ENCODE measurements at places on chromosomes 1 and 21.

DNA sequence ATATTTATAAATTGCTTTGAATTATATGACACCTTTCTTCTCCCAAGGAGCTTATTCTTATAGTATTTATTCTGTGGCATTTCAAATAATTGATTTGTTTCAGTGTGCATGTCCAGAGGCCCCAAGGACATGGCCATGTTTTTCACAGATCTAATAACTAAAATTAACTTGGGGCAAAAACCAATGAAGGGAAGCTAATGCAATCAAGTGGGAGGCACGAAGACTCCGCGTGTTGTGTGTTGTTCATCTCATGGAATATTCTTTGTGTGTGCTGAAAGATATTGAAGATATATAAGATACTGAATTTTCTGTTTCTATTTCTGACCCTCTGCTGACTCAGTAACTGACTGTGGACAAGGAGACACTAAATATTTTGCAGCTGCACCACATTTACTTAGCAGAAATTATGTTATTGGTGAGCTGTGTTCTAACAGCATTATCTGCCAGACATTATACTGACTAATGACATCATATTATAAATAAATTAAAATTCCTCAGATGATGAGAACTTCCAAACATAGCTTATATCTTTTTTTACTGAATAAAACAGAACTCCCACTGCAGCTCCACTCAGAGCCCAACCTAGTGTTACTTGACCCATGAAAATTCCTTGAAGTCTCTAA lies 519.3 kb upstream of the CXADR start:
- DNase-seq = no peak

- DNase-seq = no peak
Measured at GRCh38 chr1:217946511-217946910, 315.4 kb downstream of the SPATA17 start.

- no peak for DNase-seq
Measured at GRCh38 chr1:231962636-231963035, 336.0 kb downstream of the DISC1 start.

DNA sequence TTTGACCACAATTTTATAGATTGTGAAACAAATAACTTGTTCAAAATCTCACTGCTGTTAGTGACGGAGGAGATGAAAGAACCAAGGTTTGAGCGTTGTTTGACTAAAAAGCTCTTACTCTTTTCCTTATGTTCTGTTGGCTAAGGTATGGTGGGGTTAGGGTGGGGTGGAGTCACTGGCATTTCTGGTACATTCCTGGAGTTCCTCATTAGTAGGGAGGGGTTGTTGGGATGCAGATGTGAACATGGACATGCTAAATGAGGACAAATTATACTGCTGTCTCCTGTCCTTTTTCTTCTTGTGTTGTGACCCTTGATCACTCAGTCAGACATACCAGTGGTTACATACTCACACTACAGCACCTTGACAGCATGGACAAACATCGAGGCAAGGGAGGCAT lies 26.2 kb upstream of the CD1D start:
- no peak for DNase-seq

- DNase-seq = no peak
Measured at GRCh38 chr1:230610589-230610988, 31.7 kb upstream of the COG2 start.

DNA sequence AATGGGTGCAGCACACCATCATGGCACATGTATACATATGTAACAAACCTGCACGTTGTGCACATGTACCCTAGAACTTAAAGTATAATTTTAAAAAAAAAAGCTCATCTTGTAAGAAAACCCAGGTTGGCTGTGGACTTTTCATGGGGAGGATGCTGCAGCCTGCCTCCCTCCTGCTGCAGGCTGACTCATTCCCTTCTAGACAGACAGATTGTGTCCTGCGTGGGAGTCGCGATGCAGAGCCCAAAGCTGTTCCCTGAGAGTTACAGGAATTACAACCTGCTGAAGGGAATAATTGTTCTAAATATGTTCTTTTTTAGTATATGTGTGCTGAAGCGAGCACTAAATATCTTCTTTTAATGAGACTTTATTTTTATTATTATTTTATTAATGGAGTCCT lies 93.2 kb downstream of the TBX19 start:
- DNase-seq = no peak

DNA sequence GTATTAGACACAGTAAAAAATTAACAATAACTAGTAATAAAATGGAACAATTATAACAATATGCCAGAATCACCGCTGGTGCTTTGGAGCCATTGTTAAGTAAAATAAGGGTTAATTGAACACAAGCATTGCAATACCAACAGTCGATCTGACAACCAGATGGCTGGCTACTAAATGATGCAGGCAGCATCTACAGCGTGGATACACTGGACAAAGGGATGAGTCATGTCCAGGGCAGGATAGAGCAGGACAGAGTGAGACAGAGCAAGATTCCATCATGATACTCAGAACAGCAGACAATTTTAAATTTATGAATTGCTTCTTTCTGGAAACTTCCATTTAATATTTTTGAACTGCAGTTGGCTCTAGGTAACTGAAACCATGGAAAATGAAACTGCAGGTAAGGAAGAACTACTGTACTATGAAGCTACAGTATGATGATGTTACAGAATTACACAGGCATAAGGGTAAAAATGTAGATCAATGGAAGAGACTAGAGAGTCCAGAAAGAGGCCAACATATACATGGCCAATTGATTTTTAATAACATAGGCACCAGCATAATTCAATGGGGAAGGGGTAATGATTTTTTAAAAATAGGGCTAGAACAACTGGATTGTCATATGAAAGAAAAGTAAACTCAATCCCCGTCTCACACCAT lies 168.7 kb downstream of the RRAGC start:
- DNase-seq = no peak

DNA sequence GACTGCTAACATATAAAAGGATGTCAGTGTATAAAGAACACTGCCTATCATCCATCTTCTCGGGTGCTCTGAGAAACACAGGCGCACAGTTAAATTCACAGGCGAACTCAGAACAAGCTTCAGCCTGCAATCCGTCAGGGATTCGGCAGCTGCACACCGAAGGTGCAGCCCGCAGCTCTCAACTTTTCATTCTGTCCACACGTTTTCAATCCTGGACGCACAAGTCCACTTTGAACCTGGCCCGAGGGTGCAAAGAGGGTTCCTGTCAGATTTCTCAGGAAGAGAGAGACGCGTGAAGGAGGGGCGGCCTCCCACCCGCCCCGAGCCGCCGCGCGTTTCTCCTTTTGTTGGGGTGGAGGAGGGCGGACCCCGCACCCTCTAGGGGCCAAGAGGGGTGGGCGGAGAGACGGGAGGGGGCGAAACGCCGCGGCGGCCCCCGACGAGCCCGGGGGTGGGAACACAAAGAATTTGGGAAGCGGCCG lies 724 bp downstream of the DOCK7 start:
- no peak for DNase-seq

GRCh38 chr21:33682992-33683627 lies 40.8 kb downstream of the ITSN1 start:
- DNase-seq = no peak

DNA sequence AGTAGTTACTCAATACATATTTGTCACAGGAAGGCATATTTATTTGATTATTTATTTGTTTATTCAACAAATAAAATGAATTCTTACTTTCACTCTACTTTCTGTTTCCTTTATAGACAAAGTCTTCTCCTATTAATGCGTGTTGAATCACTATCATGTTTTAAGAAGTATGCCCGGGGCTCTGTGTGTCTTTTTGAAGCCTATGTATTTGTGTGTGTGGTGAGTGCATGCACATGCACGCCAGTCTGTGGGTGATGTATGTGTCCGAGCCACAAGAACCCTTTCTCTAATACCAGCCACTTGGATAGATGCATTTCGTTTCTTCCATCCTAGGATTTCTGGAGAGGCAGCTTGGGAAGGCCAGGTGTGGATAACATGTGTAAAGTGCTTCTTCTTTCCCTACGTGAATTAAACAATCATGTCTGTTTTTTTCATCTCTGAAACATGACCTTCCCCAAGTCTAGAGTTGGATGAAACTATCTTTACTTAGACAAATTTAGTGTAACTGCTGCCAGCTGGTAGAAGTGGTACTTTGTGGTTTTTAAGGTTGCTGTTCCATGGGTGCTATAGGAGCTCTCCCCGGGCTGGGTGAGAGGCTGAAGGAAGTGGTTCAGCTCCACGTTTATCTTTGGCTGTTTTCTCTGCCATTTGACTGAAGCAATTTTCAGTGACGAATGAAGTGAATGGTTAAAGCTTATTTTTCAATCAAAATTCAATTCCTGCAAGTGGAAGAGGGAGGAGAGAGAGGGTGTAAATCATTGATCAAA lies 46.8 kb upstream of the PPM1J start:
- DNase-seq = no peak

GRCh38 chr1:67647036-67647798 lies 37.8 kb upstream of the GADD45A start:
- DNase-seq = no peak

- DNase-seq = no peak
Measured at GRCh38 chr1:39654291-39654690, 14.8 kb upstream of the HEYL start.

GRCh38 chr1:199907361-199907760 lies 120.1 kb upstream of the NR5A2 start:
- no peak for DNase-seq

GRCh38 chr1:108951242-108951641 lies 12.0 kb downstream of the CLCC1 start:
- DNase-seq = no peak

DNA sequence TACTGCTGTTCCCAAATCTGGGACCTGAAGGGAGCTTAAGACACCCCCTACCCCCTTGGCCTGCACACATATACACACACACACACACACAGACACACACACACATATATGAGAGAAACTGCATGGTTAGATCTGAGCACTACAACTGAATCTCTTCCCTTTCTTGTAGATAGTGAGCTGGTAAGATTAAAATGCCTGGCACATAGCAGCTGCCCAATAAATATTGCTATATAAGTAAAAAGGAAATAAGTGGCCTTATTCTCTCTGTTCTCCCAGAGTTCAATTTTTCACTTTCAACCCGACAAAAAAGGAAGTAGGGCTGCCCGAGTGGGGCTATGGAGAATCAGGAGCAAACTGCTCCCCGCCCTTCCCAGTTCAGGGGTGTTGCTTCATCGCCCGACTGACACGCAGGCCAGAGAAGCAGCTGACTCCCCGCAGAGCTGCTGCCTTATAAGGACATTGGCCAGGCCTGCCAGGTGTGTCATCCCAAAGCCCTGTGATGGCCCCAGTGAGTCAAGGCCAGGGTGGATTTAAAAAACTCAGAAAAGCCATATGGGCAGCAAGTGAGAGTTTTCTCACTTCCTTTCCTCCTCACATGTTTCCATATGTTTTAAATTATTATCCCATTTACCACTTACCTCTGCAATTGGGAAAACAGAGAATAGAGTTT lies 106.5 kb upstream of the SLC44A3 start:
- no peak for DNase-seq

- DNase-seq = no peak
Measured at GRCh38 chr1:26686795-26687194, 9.0 kb upstream of the ARID1A start.

- no peak for DNase-seq
Measured at GRCh38 chr1:91651661-91652071, 151.0 kb downstream of the CDC7 start.

DNA sequence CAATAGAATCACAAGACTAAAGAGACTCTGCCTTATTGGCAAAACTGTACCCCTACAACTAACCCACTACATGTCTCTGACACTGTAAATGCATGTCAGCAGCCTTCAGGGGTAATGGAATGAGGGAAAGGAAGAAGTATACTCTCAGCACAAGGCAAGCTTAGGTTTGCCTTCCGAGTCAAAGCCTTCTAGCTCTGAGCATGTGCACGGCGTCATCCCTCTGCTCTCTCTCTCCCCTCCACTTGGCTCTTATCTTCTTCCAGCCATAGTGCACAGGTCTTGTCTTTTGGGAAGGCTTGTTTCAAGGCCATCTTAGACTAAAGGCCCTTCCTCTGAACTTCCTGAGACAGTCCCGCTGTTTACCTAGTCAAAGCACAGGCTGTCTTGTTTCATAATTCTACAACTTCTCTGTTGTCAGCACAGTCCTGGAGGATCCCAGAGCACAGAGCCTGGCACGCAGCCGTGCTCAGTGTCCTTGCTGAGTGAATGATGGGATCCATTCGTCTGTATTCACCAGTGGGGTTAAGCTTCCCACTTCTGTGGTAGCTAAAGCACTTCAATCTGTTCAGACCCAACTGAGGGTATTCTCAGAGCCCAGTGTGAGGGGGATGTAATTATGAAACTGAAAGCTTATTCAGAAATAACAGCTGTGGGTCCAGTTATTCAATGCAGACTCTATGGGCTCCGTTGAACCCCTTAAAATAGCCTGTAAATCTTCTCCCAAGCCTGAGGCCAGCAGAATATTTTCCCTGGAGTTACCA lies 166.5 kb upstream of the PLD5 start:
- DNase-seq = no peak

DNA sequence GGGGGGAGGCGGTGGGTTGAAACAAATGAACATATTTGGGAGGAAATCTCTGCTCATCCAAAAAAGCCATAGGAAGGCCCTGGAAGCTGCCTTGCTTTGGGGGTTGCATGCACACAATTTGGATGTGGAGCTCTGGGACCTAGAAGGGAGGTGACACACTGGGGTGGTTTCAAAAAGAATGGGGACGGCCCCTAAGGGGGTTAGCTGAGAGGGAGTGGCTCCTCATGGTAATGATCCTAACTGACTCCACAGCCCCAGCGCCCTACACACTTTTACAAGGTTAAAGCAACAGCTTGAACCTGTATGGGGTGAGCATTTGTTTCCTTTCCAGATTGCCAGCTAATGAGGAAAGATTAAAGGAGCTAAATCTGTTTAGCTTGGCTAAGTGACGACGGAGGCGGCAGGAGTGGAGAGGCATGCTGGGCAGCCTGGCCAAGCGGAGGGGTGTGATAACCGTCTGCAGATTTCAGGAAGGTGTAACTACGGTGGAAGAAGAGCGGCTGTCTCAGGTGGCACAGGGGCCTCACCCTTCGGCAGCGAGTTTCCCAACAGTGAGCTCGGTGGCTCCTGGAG lies 107.3 kb downstream of the RNF220 start:
- DNase-seq = no peak

DNA sequence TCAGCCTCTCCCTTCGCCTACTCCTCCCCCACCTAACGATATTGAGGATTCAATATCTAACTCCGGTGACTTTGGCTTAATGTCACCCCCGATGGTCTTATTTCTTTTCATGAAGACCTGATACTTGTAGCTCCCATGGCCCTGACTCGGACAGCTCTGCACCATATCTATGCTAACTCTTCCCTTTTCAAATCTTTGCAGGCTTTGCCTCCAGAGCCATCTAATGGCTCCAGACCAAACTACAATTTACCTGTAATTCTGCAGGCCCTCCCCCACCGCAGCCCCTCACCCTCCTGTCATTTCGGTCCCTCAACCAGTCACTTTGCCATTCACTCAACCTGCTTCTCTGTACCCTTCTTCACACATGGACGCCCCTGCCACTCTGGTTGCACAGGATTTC lies 7.9 kb upstream of the GSTM5 start:
- DNase-seq = no peak

GRCh38 chr1:224959115-224959514 lies 29.6 kb downstream of the DNAH14 start:
- no peak for DNase-seq

- DNase-seq = no peak
Measured at GRCh38 chr1:232709386-232709785, 79.5 kb upstream of the SIPA1L2 start.

All from stimulated activated CD8-positive, alpha-beta memory T cell treated with anti-CD3 and anti-CD28 coated beads, Interleukin-4, amount 100 ng/mL, for 1 hour (primary cell).